NCI-H1930 (cell line): ENCODE measurements at places on chromosomes 2 and 18.

DNA sequence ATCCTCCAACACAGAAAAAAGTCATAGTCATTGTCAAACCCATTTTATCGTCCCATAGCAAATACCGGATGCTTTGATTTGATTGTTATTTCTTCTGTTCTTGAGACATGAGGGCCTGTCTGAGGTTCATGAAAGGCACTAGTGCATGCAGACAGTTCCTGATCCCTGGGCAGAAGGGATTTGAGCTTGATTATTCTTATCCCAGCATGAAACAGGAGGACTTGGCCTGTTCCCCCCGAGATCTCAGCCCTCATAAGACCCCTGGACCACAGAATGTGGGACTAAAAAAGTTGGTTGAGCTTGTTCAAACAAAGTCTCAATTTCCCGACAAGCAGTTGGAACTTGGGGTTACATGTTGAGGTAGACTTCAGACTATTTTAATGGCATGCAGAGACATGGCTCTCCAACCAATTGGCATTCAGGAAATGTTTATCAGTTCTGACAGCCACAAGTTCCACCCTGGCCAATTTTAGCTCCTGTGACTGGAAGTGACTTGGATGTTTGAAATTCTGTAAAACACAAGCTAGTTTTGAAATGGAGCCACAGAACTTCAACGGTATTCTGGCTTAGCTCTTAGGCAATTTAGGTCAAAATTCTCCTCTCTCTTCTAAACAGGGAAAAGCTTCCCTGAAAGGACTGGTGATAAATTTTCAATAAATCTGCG, 366.9 kb upstream of the SLC14A2 start:
- no peak for DNase-seq

DNA sequence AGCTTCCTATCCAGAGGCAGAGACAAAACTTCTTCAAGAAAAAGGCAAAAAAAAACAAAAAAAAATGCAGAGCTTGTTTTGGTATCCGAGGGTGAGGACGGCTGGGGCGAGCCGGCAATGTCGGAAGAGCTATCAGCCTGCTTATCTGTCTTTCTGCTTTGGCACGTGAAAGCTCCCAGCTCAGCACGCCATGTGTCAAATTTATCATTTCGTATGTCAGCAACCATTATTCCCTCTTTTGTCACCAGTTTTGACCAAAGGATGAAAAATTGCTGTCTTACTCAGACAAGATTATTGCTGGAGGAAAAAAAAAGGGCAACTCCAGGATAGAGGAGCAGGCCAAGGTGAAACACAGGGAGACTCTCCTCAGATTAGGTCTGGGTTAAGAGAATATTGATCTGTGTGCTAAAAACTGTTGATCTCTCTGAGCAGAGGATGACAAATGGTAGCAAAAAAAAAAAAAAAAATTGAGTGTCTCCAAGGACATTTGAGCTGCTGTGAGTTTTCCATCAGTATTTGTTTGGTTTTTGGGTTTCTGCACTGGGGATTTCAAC, 532.0 kb upstream of the POU3F3 start:
- no peak for DNase-seq

- DNase-seq, result no peak
These were observed 5.2 kb downstream of the FHOD3 start for GRCh38 chr18:36302676-36303075.

DNA sequence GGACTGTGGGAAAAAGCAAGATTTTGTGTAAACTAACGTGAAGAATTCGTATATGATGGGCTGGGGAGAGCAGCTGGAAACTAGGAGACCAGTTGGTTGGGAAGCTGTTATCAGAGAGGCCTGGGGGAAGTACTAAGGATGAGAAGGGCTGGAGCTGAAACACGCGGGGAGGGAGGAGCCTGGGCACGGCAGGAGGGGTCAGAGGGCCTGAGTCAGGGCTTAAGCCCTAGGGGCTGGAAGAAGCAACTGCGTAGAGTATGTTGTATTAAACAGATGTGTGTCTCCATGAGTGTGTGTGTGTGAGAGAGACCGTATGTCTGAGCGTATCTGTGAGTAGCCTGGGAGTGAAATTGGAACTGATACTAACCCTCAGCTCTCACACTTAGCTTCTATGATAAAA, 8.4 kb downstream of the POMC start:
- DNase-seq, result no peak

DNA sequence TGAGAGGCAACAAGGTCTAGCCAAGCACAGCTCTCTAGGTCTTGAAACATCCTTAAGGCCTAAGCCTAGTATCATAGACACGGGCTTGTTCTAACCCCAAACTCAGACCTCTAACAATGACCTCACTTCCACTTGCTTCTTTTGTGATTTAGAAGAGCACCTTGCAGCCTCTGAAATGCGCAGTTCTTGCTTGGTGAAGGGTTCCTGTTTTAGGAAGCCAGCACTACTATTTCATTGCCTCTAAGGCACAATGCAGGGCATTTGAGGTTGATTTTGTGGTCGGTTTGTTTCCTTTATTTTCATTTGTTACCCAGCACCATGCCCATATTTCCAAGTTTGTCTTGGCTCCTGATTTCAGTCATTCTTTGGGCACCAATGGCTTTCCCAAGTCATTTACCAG, 117.0 kb upstream of the CYP1B1 start:
- DNase-seq, result no peak

- DNase-seq, result no peak
These were observed 60.7 kb downstream of the NABP1 start for GRCh38 chr2:191738667-191739066.

DNA sequence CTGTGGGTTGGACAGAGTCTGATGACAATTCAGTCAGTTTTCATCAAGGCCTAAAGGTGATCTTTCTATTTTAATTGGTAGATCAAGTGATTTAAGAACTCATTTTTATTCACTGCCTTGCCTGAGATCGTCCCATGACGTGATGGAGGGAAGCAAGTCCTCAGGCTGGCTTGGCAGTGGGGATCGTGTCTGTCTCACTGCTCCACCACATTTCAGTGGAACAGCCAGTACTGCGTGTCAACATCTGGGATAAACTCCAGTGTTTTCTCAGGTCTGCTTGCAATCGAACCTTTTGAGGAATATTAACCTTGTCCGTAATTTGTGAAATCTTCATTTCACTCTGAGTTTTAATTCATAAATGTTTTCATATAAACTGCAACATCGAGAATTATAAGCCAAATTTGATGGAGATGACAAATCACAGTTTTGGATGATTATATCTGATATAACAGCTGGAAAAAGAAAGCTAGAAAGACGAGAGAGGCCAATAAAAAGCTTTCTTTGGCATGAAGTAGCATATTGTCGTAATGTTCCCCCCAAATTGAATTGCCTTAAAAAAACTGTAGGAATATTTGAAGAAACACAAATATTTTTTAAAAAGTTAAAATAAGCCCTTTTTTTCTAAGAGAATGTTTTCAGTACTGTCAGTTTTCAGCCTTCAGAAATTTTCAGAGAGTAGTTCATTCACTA, 414.7 kb upstream of the SPRED2 start:
- DNase-seq, result no peak

GRCh38 chr2:65055422-65056214, 598 bp upstream of the CEP68 start:
- DNase-seq, result peak; percentile 68

GRCh38 chr2:106825161-106825560, 60.8 kb downstream of the ST6GAL2 start:
- no peak for DNase-seq

DNA sequence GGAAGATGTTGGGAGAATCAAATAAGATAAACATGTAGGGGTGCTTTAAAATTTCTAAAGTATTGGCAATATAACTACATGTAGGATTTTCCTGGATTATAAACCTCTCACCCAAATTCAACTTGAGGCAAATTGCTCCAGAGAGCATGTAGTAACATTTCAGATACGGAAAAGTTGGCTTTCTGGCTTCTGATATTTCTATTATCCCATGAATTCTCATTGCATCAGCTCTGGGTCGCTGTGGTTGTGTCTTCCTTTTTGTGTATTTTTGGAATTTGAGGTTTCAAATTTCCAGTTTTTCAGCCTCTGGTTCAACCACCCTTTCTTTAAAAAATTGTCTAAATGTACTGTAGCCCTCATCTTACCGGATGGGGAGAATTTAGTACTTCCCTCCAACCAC, 32.3 kb downstream of the TGIF1 start:
- DNase-seq, result no peak

GRCh38 chr2:38523728-38524437, 78.8 kb downstream of the HNRNPLL start:
- DNase-seq, result no peak

GRCh38 chr18:3014503-3015203, 1.7 kb upstream of the LPIN2 start:
- no peak for DNase-seq
